Large intestine (tissue), 12 donors: ENCODE measurements at places on chromosomes 6 and 20.
A peak's percentile ranks its signal among the peaks of the same experiment; 100 is the strongest.

DNA sequence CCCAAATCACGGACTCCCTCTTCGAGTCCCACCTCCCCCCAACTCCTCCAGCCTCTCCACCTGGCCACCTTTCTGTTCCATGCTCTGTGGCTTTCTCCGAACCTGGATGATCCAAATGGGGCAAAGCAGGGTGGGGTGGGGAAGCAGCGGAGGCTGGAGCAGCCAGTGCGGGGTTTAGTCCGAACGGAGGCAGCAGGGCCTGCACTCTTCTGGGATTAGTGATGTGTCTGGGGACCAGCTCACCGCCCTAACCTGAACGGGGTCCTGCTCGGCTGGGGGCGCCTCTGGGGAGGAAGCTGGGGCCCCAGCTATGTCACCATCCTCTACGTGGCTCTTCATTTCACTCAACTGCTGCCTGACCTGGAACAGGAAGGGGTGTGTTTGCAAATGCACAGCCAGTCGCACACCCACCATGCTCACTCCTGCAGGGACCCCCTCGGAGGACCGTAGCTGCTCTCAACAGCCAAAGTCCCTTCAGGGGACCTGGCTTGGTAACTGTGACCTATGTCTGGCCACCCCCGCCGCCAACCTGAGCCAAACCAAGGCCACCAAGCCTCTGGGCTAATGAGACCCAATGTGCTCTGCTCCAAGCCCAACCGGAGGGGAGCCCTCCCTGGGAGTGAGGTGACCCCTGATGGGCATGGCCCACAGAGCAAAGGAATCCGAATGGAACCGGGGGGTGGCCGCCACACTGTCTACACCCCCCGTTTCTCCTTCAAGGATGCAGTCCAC lies 46.8 kb downstream of the DSTN start:
- DNase-seq: no peak

DNA sequence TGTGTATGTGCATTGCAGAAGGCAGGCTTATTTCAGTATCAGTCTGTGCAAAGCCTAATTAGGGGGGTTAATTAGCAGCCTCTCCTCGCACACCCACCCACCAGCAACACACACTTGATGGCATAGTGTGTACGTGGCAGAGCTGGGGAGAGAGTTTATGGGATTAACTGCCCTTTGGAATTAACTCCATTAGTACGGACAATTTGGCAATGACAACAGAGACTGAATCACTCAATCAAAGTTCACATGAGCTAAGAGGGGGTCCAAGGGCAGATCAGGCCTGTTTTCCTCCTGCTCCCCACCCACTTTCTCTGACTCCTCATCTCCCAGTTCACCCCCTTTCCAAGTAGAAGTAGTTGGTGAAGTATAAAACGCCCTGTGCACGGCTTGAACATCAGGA lies 69.5 kb downstream of the LRFN2 start:
- DNase-seq: peak; percentile 84

- DNase-seq: no peak
Measured at GRCh38 chr20:61614706-61615100, 362.6 kb downstream of the CDH4 start.

GRCh38 chr6:135796643-135797305 lies 54.7 kb upstream of the PDE7B start:
- DNase-seq: no peak

DNA sequence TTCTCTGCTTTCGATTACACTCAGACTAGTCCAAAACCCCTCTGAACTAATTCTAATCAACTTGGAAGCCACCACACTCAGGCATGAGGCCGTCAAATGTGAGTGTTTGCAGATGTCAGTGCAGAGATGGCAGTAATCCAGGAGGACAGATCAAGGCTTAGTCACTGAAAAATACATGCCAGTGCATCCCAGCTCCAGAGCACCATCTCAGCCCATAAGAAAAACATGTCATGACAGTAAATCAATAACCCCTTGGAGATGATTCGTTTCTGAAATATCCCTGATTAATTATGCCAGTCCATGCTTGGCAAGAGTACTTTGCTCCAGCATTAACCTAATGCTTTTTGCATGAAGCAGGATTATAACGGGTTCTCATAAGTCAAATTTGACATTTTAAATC lies 179.5 kb downstream of the ADAT2 start:
- peak; percentile 13 for DNase-seq

- no peak for DNase-seq
Measured at GRCh38 chr6:72863131-72863530, 241.3 kb downstream of the KCNQ5 start.

GRCh38 chr6:41527721-41528408 lies 18.3 kb upstream of the FOXP4 start:
- DNase-seq: no peak

- DNase-seq: no peak
Measured at GRCh38 chr6:143167224-143167623, 106.5 kb downstream of the AIG1 start.

DNA sequence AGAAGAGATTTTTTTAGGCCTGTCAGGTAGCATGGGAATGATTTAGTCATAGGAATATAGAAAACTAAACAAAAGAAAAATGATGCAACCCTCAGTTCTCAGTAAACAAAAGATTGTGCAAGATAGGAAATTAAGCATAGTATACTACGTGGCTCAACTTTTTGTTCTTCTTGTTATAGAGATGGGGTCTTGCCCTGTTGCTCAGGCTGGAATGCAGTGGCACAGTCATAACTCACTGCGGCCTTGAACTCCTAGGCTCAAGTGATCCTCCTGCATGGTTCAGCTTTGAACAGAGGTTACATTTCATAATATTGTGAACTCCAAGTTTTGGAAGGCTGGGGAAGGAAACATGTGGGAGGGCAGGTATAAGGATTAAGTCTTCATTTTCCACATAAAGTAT lies 28.5 kb downstream of the SLX4IP start:
- no peak for DNase-seq

DNA sequence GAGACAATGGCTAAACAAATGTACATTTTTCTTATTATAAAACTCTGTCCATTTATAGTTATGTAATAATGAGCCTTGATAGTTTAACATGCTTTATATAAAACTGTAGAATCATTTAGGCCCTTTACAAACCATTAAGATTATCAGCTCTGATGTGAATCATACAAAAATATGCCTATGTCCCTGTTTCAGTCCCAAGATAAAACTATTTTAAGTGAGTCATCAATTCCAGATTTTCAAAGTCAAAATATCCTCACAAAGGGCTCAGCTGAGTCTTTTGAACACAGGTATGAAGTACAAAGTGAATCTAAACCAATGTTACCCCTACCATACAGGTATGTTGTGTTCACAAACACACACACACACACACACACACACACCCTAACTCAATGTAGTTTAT lies 88.0 kb downstream of the PTPRK start:
- DNase-seq: no peak

GRCh38 chr6:138346302-138347195 lies 31.2 kb upstream of the SMIM28 start:
- no peak for DNase-seq

- DNase-seq: peak; percentile 8
Measured at GRCh38 chr20:31675828-31676608, 38.3 kb downstream of the COX4I2 start.

- DNase-seq: no peak
Measured at GRCh38 chr6:166559211-166559610, 27.3 kb downstream of the RAMACL start.

DNA sequence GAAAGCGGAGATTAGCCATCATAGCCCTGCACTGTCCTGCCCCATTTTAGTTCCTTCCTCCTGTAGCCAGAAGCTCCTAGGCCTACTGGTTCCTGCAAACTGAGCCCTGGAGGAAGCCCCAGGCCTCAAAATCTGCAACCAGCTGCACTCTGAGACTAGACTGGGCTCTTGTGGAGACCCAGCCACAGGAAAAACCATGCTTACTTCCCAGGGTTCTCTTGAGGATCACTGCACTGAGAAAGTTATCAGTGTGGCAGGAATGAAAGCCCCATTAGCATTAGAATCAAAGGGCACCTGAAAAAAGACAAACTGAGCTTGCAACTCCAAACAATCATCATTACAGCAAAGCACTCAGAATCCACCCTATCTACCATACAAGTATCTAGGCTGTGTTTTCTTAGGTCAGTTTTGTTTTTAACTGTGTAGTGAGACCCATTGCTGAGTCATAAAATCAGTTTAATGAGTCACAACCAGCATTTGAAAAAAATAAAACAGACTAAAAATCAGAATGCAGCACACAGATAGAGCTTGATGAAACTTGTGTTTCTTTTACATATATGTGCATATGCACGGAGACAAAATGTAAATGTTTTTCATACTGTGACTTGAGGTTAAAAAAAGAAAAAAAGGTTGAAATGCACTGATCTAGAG lies 91.0 kb downstream of the UNC5CL start:
- DNase-seq: no peak

- no peak for DNase-seq
Measured at GRCh38 chr20:33624399-33624798, 37.7 kb upstream of the C20orf144 start.

DNA sequence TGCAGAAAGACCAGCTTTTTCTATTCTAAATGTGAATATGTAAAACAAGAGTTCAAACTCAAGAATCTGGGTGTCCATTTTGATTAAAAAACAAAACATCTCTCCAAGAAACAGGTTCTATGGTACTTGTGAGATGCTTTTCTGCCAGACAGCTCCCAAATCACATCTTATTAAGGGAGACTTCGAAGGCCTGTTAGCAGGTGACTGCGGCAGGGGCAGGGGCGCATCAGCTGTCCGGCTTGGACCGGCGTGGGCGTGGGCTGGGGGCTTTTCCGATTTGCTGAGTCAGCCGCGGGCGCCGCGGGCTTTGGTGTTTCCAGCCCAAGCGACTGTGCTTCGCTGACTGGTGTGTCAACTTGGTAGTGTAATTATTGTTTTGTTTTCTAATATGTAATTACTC lies 32.6 kb downstream of the TFAP2A start:
- no peak for DNase-seq
